NCI-H1694 (cell line): ENCODE measurements at places on chromosomes 11 and 22.

- DNase-seq, result no peak
These were observed 599.2 kb downstream of the SOX6 start for GRCh38 chr11:15757048-15757698.

GRCh38 chr22:23756891-23757290, 2.7 kb upstream of the VPREB3 start:
- DNase-seq, result no peak

GRCh38 chr11:109309153-109309552, 112.8 kb upstream of the C11orf87 start:
- no peak for DNase-seq

- DNase-seq, result no peak
These were observed 13.3 kb downstream of the PRR33 start for GRCh38 chr11:1878137-1879031.

- no peak for DNase-seq
These were observed 71.4 kb downstream of the GLYATL1 start for GRCh38 chr11:59010708-59011107.

DNA sequence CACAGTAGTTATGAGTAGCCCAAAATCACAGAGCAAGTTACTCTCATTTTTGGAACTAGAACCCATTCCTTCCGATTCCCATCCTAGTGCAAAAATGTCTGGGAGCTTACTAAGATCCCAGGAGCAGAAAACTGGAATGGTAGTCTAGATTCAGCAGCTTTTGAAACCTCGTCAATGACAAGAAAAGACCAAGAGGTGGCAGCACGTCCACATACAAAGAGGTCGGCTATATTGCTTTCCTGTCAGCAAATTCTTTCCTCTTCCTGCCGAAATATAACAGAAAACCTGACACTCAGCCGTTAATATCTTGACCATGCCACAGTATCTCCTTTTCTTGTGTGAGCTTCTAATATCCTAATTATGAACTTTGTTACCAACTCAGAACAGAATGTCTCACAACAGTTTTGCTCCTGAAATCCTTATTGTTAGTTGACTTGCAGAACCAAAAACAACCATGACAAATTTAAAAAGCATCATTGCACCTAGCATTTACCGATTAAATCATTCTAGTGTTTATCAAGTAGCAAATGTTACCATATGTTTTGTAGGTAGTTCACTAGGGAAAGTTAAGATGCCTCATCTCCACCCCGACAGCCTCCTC, 92.8 kb upstream of the OR9G4 start:
- peak; percentile 38 for DNase-seq

- no peak for DNase-seq
These were observed 826 bp upstream of the EEF1G start for GRCh38 chr11:62574363-62575071.

DNA sequence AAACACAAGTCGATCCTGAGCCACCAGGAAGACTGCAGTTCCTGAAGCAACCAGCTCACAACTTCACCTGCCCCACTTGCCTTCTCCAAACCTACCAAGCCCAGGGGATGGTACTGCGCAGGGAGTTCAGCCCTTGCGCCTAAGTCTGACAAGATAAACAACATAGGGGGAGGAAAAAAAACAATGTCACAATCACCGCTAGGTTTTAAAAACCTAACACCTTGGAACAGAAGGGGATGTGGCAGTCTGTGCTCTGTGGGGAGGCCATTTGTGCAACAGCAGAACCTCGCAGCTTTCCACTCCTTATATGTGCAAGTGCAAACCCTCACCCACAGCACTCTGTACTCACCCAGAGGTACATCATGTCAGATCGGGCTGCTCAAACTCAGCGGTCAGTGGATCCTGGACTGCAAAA, 134.2 kb downstream of the RBFOX2 start:
- DNase-seq, result no peak

GRCh38 chr11:66820381-66820780, 22.9 kb upstream of the RCE1 start:
- DNase-seq, result no peak

GRCh38 chr11:95229199-95229992, 1.6 kb downstream of the SESN3 start:
- DNase-seq, result no peak

GRCh38 chr11:116173506-116173905, 599.3 kb downstream of the BUD13 start:
- DNase-seq, result no peak

DNA sequence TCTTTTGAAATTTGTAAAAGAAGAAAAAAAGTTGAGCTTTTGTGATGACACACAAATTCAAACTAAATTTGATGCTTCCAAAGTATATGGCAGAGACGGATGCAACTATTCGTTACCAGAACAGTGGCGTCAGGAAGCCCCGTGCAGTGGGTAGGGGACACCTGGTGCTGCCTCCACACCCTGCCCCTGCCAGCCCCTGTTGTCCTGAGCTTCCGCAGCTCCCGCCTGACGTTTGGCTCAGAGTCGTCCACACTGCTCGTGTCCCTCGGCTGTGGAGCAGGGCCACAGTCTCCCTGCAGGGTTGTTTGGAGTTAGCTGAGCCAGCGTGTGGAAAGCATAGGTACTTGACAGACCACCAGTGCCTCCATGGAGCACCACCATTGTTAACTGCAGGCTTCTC, 86.3 kb downstream of the ATXN10 start:
- DNase-seq, result no peak

GRCh38 chr11:117473481-117474091, 145.9 kb downstream of the CEP164 start:
- DNase-seq, result no peak
